ENCODE measurements at places on chromosomes 6 and 20.

GRCh38 chr20:12262747-12263146 lies 345.1 kb downstream of the BTBD3 start:
- no peak for DNase-seq

DNA sequence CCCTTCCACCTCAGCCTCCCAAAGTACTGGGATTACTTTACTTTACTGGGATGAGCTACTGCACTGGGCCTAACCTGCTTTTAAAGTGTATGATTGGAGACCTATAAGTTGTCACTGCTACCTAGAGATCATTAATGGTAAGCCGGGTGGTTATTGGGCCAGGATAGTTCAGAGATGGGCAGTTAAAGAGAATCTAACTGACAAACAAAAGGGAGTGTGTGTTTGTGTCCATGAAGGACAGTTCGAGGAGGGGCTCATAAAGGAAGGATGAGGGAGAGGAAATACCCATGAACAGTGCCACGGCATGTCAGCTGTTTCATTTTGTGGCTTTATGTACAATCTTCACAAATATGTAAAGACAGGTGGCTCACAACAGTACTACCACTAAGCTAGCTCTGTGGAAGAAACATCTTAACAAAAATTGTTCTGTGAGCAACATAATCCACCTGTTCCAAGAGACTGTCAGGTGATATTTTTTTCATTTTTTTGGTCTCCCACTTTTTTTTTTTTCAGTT lies 69.7 kb upstream of the FAM8A1 start:
- DNase-seq: no peak

- DNase-seq: no peak
Observed at GRCh38 chr6:44415873-44416502, 28.5 kb downstream of the CDC5L start.

DNA sequence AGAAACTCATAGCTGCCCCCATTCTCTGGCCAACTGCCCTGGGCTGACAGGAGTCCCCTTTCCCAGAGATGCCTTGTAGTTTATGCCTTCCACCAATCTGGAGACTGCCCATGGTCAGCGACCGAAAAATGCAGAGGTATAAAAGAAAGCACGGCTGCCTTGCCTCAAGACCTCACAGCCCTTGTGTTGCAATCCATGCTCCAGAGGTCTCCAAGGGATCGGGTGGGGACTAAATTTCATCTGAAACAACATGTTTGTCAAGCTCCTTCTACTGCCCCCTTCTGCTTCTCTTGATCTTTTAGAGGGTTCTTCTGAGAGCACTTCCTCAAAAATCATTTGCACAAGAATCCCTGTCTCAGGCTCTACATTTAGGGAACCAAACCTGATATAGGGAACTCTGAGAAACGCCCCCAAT lies 128.8 kb downstream of the PLCB1 start:
- no peak for DNase-seq

DNA sequence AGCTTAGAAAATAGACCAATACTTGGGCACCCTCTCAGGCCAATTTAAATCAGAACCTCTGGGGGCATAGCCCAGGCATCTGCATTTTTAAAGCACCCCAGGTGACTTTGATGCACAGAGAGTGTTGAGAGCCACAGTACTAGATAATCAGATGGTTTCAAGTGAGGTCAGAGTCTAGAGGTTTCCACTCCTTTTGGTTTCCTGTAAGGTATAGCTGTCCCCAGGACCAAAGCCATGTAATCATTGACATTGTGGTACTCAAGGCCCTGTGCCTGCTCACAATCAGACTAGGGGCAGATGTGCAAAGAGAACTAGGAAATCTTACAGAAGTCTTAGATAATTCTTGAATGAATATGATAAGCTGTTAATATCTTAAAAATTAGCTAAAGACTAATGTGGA lies 9.1 kb downstream of the FILIP1 start:
- DNase-seq: no peak

Data from activated CD4-positive, alpha-beta T cell treated with anti-CD3 and anti-CD28 coated beads, Interleukin-2, amount 50 U/mL, for 4 hours (primary cell).